AG09309 (cell line): ENCODE measurements at places on chromosomes 4 and X.

- DNase-seq, result no peak
Observed at GRCh38 chrX:153888344-153888743, 2.4 kb upstream of the L1CAM start.

DNA sequence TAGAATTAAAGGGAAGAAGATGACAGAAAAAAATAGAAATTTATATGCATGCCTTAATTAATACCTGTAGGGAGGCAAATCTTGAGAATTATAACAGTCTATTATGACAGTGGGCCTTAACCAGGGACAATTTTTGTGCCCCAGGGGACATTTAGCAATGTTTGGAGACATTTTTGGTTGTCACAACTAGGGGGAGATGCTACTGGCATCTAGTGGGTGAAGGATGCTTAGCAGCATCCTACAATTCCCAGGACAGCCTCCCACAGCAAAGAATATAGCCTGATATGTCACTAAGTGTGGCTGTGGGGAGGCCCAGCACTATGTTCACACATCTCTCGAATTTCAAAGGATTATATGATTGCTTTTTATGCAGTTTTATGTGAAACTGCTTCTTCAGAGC, 10.5 kb downstream of the GPR82 start:
- DNase-seq, result no peak

GRCh38 chr4:163772238-163772637, 277.7 kb downstream of the TMA16 start:
- DNase-seq, result no peak

- DNase-seq, result no peak
Observed at GRCh38 chr4:3317011-3317655, 24.3 kb downstream of the RGS12 start.

DNA sequence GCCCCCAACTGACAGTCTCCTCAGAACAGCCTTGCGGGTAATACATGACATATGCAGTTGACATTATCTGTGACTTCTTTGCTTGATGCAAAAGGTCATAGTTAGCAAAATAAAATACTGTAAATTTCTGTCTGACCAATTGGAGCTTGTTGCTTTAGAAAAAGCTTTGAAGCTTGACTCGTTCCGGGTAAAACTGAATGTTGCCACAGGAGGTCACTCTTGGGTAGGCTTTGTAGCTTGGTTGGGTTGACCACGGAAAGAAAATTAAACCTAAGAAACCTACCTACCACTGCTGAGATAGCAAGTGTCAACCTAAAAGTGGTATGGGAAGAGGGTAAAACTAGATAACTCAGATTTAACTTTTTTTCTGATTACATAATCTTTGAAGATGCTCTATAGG, 23.2 kb downstream of the PRPS2 start:
- peak; percentile 18 for DNase-seq

GRCh38 chr4:188254211-188254610, 115.0 kb downstream of the TRIML1 start:
- no peak for DNase-seq

- DNase-seq, result no peak
Observed at GRCh38 chr4:60506061-60506460, 694.1 kb upstream of the ADGRL3 start.

GRCh38 chr4:164012396-164013027, 518.0 kb downstream of the TMA16 start:
- no peak for DNase-seq

DNA sequence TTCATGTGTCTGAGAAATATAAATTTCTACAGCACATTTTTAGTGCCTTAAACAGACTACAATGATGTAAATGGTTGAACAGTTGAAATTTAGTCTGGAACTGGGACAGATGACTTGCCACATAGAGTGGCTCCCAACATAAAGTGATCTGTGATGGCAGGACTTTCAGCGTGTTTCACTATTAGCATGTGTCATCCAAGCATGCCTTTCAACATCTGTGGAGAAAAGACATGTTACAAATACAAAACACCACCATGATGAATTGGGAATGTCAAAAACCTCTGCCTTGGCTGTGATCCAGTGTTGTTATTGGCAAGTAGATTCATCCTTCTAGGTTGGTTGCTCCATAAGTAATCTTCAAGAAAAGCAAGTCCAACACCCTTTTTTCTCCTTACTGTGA, 348.7 kb downstream of the MAPK10 start:
- DNase-seq, result peak; percentile 92

GRCh38 chrX:52990848-52991247, 32.5 kb upstream of the FAM156A start:
- no peak for DNase-seq

DNA sequence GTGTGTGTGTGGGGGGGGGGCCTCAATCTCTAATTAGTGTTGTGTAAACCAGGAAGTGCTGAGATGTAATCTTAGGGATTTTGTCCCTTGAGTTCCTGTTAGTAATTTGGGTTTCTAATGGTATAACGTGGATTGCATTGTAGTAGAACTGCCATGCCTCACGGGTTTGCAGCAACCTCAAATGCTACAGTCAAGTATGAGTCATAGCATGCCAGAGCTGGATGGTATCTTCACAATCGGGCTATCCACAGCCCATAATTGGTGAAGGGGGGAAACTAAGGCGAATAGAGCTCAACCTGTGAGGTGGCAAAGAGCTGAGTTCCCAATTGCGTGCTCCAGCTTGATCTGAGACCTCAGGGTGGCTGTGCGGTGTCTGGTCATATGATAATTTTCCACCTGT, 2.2 kb upstream of the FMR1NB start:
- no peak for DNase-seq

DNA sequence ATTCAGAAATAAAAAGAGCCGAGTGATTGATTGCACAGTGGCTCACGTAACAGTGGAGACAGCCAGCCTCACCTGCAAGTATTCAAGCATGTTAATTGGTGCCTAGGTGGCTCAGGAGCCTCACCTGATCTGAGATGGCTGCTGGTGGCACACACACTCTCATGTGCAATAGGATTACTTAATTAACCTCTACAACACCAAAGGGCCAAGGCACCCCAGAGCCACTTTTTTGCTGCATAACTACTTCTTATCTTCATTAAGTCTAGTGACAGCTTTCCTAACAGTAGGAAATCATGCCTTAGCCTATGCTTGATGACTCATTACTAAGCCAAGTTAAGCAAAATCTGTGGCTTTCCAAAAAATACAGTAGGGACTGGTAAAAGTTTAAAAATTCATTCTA, 117.3 kb upstream of the NOCT start:
- no peak for DNase-seq

GRCh38 chrX:17433965-17434364, 59.0 kb downstream of the NHS start:
- DNase-seq, result no peak

- no peak for DNase-seq
Observed at GRCh38 chr4:105119356-105119755, 27.3 kb upstream of the TET2 start.

DNA sequence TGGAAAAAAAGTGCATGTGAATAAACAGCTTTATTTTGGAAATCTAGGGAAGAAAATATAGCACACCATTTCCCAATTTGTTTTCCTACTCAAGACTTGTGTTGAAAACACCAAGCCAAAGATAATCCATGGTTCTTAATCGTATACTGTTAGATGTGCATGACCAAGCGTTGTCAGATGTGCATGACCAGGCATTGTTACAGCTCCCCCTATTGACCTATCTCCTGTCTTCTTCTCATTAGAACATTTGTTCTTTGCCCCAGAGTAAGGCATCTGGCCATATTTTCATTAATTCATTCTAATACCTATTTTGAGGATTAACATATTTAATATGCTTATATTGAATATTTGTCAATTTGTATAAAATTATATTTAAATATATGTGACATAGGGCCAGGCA, 14.4 kb upstream of the VCX start:
- DNase-seq, result no peak

GRCh38 chr4:169116270-169116901, 106.3 kb upstream of the CBR4 start:
- no peak for DNase-seq

DNA sequence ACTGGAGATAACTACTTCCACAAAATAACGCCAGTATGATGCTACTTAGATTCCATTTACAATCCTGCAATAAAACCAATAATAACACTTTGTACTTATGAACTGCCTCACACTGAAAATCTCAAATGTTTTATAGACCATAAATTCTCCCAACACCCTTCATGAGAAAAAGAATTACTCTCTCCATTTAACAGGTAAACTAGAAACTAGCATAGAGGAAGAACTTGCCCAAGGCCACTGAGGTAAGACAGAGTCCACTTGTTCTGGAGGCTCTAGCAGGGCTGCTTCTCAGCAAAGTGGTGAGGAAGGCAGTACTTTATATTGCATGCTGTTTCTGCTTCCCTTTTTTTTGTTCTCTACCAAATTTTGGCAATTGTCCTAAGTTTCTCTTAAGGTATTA, 11.5 kb upstream of the BMP3 start:
- no peak for DNase-seq

GRCh38 chrX:130120321-130120731, 10.0 kb upstream of the ELF4 start:
- no peak for DNase-seq

- peak; percentile 79 for DNase-seq
Observed at GRCh38 chr4:158873795-158874401, 105.1 kb downstream of the FNIP2 start.

DNA sequence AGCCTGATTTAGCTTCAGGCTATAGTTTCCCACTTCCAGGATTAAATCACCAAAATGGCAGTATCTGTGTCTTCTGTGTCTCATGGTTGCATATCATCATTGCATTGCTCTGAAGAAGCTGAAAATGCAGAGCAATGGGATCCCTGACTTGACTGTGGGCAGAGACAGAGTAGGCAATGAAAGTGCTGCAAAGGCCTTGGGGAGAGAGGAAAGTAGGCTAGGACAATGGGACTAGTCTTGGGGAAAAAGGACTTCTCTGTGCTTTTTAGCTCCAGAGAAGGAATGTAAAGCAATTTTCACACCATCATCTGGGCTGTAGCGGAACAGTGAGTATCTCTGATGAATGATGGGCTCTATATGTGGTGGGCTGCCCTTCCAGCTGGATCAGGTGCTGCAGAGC, 202.5 kb downstream of the LDB2 start:
- no peak for DNase-seq

- DNase-seq, result no peak
Observed at GRCh38 chr4:25178838-25179261, 18.6 kb upstream of the SEPSECS start.

DNA sequence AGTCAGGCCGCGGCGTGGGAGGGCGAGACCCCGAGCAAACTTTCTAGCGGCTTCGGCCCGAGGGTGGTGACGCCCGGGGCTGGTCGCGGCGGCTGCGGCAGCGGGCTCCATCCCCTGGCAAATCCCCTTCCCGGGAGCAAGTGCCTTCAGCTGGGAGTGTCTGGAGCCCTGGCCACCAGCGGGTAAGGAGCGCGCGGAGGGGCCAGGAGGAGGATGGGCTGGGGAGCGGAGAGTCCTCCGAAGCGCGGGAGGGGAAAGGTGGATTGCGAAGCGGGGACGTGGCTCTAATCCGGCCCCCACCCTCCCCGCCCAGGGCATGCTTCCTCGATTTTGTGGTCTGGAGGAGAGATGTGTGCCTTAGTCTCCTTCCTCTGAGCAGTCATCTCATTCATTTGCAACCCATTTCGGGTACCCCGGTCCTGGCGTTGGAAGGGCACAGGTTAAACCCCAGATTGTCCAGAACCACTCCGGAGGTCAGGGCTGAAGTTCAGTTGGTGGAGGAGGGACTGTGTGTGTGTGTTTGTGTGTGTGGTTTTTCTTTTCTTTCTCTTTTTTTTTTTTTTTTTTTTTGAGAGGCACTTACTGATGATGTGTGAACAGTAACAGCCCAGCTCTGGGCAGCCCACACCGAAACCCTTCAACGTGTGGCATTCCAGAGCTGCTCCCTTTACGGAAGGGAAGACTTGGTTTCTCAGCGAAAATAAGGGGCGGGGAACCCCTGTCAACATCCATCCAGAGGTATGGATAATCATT, 516 bp downstream of the SGMS2 start:
- no peak for DNase-seq

DNA sequence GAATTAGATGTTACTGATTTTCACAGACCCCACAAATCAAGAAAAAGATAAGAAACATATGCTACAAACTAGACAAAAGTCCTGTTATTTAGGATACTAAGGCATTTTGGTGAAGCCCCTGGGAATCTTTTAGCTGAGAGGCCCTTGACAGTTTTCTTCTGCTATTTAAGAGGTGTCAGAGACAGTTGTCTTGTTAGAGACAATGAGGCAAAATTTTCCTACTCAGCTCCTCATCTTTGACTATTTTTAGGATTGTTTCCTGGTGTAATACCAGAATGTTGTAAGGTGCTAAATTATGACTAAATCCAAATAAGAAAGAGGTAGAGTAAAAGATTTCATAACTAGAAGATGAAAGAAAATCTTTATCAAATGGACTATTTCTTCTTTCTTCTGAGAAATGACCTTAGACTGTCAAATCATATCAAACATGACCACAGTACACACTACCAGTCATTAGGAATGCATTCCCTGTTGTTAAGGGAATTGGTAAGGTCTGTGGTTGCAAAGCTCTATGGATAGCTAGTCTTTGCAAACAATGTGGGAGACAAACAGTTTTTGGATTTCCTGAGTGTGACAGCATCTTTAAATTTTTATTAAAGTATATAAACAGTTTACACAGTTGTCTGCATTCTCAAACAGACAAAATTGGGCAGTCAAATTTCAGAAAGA, 926.1 kb downstream of the ADGRL3 start:
- no peak for DNase-seq

DNA sequence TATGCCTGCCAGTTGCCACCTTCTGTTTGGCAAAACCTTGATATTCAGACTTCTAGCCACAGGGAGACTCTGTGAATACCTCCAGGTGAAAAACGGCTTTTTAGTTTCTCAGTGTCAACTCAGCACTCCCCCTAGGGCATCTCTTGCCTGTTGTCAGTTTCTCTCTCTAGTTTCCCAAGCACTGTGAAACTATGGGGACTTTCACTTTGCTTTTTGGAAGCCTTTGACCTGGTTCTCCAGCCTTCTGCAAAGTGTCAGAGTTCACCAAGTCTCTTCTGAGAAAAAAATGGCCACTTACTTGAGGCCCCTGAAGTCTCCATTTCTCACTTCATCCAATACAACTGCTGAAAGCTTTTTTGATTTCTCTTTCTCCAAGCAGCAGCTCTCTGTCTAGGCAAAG, 521.5 kb downstream of the INPP4B start:
- DNase-seq, result no peak

GRCh38 chr4:62797221-62797620, 1597.1 kb downstream of the ADGRL3 start:
- DNase-seq, result no peak

DNA sequence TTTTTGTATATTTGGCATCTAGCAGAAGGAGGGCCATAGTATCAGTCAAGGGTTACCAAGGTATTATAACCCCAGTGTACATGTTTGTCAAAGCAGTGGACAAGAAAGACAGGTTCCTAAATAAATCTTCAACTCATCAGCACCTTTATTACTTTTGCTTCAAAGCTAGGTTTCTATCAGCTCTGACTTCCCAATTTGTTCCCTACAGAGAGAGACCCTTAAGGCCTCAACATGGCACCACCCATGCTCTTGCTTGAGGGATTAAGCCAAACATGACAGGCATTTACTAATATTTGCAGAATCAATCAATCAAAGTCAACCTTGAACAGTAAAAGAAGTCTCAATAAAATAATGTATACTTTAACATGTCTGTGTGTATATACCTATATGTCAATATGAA, 9.4 kb downstream of the TBCK start:
- no peak for DNase-seq
